Activated CD8-positive, alpha-beta memory T cell treated with anti-CD3 and anti-CD28 coated beads for 1 hour (primary cell): ENCODE measurements at places on chromosomes 5 and 9.

- DNase-seq = no peak
These were observed 138.6 kb downstream of the GNAQ start for GRCh38 chr9:77892955-77893514.

DNA sequence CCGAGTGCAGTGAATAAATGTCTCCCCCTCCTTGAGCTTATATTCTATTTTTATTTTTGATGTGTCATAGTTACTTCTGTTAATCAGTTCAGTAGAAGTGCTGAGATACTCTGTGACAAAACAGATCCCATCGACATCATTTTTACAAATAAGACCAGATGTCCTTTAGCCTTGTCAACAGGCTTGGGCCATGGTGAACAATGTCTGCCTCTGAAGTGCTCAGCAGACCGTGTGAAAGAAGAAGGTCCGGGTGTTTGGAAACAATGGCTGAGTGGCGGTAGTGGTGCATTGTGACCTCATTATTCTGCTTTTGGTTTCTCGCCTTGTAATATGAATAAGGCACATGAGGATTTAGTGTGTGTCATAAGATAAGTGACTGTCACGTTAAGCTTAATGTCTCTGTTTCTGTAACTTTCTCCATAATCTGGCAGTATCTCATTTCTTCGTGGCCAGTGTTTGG, 71.2 kb downstream of the SYK start:
- no peak for DNase-seq

DNA sequence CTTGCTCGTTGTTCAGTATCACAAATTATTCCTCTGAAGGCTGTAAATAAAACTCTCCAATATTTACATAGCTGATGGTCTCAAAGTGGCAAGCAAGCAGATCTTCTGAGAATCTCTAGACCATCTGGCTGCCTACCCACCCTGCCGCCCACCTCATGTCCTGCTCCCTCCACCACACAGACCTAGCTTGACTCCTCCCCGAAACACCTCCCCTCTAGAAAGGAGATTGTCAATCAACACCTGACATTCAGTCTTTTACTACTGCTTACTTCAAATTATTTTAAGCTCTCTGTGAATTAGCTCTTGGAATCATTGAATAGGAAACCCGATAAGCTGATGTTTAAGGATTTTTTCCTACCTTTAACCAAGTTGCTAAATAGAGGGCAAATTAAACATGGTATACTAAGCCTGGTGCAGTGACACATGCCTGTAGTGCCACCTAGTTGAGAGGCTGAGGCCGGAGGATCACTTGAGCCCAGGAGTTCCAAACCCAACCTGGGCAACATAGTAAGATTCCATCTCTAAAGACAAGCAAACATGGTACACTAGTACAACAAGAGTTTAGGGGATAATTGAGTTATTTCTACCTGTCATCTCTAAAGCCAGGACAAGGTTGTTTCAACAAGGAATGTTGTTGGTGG, 10.9 kb upstream of the SOWAHA start:
- no peak for DNase-seq

DNA sequence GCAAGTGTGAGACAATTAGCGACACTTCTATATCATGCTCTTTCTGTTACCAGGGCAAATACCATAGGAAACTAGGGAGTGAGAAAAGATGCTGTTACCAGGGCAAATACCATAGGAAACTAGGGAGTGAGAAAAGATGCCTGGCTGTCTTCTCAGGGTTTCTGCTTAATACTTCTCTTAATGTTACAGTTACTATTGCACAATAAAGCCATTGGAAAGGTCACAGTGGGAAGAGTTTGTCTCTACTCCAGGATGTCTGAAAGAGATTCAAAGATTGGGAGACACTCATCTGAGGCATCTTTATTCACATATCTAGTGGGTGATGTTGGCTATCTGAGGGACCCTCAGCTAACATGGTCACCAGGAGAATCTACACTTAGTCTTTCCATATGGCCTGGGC, 431.7 kb upstream of the POU5F2 start:
- DNase-seq = no peak

DNA sequence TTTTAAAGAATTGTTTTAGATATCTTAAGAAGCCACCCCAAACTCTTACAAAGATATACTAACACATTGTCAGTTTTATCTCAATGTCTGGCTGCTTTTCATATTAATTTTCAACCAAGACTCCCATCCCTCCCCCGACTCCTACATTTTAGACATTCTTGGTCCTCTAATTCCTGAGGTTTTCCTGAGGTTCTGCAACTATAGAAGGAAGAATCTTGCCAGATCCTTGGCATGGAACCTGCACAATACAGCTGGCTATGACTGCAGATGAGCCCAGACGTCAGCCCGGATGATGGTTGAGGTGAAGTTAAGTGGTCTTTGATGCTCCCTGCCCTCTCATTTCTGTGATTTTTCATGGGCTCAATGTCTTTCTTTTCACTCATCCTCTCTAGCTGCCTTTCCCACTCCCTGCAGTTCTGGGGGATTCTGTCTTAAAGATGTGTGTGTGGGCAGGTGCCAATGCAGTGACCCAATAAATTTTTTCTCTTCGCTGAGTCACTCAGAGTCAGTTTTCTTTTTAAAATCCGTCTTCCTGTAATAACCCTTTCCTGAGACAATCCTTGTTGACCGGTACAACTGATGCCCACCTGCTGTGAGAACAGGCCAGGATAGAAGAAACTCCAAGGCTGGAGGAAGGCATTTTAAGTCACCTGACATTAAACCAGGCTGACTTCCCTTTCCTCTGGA, 237.8 kb upstream of the GAS1 start:
- DNase-seq = no peak

- no peak for DNase-seq
These were observed 493.7 kb upstream of the SGCD start for GRCh38 chr5:155833287-155833686.

DNA sequence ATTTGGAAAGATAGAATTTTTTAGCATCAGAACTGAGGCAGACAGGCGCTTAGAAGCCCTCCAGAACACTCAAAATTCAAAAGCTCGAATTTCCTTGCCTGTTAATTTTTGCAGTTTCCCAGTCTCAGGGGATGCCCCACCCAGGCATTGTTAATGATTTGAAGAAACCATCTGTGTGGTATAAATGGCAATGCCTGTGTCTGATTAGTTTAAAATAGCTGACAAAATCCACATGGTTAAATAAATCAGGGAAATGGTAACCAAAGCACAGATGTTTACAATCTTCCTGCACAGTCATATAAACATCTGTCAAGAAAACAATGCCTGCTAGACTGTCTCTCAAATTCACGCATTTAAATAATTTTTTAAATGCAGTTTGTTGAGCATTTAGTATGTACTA, 185.2 kb upstream of the RGMB start:
- no peak for DNase-seq

DNA sequence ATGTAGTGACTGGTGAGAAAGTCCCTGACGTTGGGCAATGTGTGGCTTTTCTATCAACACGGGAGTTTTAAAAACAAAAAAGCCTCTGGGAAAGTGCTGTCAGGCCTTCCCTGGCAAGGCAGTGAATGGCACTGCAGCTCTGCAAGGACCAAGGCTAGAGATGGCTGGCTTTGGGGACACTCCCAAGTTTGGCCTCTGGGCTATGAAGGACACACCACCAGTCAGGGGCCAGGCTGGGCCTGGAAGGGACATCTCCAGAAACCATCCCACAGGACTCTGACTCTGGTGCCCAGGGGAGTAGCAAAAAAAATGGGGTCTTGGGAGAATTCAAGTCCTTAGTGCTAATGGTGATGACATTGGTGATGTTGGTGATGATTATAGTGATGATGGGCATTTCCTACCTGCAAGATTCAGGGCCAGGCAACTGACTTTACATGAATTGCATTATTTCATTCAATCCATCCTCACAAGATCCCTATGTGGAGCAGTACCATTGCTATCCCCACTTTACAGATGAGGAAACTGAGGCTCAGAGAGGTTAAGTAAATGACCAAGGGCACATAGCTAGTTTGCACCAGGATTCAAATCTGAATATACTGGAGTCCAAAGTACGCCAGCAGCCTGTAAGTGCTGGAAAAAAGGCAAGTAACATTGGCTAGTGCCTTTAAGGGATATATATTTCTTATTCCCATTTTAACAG, 2.6 kb upstream of the PPARGC1B start:
- DNase-seq = no peak
